ENCODE measurements at places on chromosomes 7 and 10.

GRCh38 chr10:18918532-18918931 is 130.1 kb upstream of the MALRD1 start:
- no peak for DNase-seq

GRCh38 chr7:94104301-94104700 is 100.1 kb upstream of the BET1 start:
- no peak for DNase-seq

GRCh38 chr10:90777621-90778020 is 80.2 kb downstream of the HTR7 start:
- no peak for DNase-seq

- no peak for DNase-seq
These were observed 611.2 kb upstream of the MGMT start for GRCh38 chr10:128855618-128856428.

DNA sequence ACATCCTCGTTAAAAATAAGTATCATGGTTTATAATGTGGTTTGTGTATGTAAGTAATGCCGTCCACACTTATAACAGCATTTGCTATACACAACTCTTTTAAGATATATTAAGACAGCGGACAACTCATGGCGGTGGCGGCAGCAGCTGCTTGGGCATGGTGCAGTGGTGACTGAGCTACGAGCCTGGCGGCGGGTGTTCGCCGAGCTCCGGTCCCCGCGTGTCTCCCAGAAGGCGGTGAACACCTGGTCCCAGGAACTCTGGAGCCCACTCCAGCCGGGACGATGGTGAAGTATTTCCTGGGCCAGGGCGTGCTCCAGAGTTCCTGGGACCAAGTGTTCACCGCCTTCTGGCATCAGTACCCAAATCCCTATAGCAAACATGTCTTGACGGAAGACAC is 38.8 kb downstream of the JMJD1C start:
- DNase-seq = no peak

GRCh38 chr10:124906551-124907001 is 35.3 kb upstream of the ZRANB1 start:
- no peak for DNase-seq

DNA sequence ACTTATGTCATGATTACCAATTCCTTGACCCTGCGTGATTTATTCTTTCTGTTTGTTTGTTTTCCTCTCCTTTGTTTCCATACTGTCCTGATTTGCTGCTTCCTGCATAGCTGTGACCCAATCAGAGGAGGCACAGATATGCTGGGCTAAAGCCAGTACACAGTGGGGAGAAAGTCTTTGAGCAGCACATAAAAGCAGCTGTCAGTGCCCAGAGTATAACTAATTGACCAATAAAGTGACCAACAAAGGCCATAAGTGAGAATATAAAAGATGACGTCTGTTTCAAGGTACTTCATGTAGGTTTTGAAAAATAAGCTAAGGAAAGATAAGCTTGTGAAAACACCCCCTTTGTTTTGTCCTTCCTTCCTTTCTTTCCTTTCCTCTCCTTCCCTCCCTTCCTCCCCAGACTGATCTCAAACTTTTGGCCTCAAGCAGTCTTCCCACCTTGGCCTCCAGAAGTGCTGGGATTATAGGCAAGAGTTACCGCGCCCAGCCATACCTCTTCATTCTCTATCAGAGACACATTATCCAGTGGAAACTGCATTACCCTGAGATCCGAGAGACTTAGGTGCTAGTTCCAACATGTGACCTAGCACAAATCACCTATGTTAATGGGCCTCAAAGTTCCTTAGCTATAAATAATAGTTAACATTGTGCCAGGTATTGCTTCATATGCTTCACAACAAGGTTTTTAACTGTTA is 17.0 kb downstream of the BCAP29 start:
- DNase-seq = no peak

DNA sequence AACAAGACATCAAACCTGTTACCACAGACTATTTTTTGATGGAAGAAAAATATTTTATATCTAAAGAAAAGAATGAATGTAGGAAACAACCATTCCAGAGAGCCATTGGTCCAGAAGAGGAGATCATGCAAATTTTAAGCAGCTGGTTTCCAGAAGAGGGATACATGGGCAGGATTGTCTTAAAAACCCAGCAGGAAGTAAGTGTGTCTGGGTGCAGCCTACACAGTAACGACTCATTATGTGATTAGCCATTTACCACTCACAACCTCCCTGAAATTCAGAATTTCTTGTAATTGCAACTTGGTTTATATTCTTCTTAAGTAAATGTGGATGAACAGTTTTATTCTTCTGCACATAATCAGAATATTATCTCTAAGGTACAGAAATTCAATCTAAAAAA is 46.2 kb downstream of the NOC3L start:
- no peak for DNase-seq

GRCh38 chr7:116161728-116162127 is 48.6 kb upstream of the TES start:
- DNase-seq = no peak

DNA sequence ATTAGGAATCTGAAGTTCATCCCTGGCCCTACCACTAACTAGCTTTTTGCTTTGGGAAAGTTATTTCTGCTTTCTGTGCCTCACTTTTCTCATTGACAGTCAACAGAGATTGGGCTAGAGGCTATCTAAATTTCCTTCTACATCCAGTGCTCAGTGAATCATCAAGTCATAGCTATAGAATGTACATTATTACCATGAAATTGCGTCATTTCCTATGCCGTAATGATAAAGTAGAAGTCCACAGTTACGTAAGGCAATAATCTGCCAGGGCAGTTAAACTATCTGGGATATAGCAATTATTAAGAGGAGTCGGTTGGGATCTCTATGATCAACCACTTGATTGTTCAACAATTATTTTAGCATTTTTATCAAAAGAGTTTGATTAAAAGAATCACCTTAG is 64.4 kb downstream of the ITGB8 start:
- DNase-seq = no peak

DNA sequence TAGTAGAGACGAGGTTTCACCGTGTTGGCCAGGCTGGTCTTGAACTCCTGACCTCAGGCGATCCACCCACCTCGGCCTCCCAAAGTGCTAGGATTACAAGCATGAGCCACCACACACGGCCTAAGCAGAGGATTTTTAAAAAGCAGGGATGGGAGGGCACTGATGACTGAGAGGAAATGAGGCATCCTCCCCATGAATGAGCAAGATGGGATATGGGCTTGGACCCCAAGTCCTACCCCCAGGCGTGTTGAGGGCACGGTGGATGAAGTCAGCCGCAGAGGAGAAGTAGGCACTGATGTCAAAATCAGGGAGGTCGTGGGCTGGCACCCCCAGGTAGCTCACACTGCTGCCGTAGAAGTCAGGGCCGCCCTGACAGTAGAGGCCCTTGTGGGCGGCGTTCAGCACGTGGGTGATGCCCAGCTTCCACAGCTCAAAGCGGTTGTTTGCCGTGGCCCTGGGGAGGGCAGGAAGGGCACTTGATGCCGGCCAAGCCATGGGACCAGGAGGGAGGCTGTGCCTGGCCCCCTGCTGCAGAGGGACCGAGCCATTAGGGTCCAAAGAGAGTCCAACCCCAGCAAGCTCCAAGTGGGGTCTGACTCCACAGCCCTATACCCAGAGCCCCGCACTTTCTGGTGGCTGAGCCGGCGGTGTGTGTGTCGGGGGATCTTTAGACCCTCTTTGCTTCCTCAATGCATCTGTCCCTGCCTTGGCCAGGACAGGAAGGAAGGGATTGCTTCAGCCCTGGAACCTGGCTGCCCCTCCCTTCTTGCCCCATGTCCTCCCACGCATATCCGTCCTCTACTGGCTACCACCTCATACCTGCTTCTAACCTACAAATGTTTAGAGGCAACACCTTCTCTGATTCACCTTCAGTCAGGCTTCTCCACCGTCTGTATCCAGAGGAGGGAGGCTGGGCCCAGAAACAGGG is 3.4 kb upstream of the SAMD8 start:
- no peak for DNase-seq

- DNase-seq = no peak
These were observed 42.9 kb upstream of the KLF6 start for GRCh38 chr10:3827768-3828403.

- DNase-seq = no peak
These were observed 54.4 kb downstream of the COBL start for GRCh38 chr7:51261950-51262795.

DNA sequence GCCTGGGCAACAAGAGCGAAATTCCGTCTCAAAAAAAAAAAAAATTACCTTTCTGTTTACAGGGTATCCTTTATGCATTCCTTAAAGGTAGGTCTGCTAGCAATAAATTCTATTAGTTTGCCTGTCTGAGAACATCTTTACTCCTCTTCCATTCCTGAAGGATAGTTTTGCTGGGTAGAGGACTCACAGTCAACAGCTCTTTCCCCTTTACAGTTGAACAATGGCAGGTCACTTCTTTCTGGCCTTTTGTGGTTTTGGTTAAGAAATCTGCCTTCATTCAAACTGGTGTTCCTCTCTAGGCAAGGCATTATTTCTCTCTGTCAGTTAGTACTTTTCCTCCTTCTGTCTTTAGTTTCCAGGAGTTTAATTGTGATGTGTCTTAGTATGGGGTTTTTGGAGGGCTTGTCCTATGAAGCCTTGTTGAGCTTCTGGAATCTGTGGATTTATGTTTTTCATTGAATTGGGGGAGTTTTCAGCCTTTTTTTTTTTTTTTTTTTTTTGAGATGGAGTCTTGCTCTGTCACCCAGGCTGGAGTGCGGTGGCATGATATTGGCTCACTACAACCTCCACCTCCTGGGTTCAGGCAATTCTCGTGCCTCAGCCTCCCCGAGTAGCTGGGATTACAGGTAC is 4.8 kb upstream of the DNAAF5 start:
- no peak for DNase-seq

DNA sequence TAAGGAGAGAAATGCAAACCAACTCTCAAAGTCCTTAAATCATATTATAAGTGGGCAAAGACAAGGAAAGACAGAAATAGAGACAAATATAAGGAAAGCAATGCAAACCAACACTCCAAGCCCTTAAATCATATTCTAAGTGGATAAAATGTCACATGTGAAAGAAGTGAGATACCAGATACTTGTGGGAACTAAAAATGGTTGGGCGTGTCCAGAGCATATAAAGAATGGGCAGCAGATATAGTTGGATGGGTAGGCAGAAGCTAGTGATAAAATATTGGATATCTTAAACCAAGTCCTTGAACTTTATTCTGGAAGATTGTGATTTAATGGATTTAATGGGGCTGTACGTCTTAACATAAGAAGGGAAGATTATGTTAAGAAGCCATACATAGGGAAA is 1065.2 kb upstream of the C7orf33 start:
- no peak for DNase-seq

- no peak for DNase-seq
These were observed 102.9 kb upstream of the PHYHIPL start for GRCh38 chr10:59073456-59074053.

DNA sequence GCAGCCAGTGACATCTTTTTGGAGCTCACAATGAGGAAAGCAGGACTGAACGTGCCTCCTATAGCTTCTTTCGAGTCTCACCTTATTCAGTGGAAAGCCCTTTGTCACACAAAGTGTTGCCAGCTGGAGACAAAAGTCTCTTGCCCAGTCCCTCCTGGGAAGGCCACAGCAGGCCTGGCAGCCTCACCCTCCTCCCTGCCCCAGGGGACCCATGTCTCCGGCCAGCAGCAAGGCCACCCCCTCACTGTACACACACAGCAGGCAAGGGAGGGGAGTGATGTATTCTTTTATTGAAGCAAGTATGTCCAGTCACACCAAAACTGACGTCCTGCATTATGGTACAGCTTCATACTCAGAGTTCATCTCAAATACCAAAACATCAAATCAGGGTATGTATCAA is 56.0 kb downstream of the CSGALNACT2 start:
- no peak for DNase-seq

GRCh38 chr7:151244196-151244840 is 4.2 kb downstream of the SMARCD3 start:
- DNase-seq = no peak

DNA sequence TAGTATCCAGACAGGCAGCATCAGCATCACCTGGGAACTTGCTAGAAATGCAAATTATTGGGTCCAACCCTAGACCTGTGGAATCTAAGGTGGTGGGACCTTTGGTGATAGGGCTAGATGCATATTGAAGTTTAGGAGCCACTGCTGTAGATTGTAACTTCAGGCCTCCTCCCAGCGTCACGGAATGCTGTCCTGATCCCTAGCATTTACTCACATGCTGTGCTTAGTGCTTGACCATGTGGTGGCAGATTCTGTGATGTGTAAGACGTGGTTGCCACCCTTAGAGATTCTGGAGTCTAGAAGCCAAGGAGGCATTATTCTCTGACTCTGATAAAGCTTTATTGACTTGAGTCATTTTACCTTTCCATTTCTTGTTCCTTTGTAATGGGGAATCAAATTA is 13.5 kb downstream of the AHR start:
- DNase-seq = no peak

GRCh38 chr7:158373476-158374133 is 214.0 kb downstream of the PTPRN2 start:
- DNase-seq = no peak

- DNase-seq = no peak
These were observed 121.6 kb downstream of the RELN start for GRCh38 chr7:103867874-103868273.

GRCh38 chr10:13121500-13121854 is 21.5 kb downstream of the OPTN start:
- no peak for DNase-seq

DNA sequence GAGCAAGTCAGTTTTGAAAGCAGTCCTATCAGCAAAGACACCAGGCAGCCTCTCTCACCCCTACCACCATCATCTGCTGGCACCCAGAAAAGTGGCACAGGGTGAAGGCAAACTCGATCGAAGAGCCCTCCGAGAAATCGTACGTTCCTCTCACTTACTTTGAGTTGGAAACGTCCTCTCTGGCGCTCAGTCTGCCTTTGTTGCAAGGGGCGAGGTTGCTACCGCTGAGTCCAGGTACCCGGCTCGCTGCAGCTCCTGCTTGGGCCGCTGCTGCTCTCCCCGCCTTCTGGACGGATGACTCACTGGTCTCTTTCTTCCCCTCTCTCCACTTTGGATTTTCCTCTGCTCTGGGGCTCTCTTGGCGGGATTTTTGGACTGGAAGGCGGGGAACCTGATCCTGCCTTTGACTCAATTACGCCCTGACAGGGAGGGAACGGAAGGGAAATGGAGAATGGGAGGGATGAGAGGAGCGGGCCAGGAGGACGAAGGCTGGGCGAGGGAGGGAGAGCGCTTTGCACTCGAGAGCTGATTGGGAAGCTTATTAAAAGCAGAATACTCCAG is at the start of gene PTN:
Gene PTN (minus strand): TSS at position 453 of the 561 bp plus-strand sequence. CDS start 88,760 bp downstream, outside the sequence.
- DNase-seq = no peak

DNA sequence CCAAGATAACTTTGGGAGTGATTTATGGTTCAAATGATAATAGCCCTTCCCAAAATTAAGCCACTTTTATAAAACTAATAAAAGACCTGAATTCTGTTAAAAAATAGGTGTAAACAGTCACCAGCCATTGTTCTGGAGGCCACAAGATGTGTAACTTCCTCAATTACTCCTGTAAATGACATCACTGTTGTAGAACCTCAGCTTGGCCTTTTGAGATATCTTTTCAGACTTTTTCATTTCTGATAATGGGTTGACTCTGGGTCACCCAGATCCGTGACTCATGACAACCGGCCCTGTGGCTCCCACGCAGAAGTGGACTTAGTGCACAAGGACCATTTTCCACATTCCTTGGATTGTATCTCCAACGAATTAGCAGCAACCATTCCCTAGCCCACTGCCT is 106.6 kb downstream of the DKK1 start:
- no peak for DNase-seq

- DNase-seq = no peak
These were observed 87.3 kb downstream of the BEND7 start for GRCh38 chr10:13441476-13441875.

Data from stimulated activated CD8-positive, alpha-beta memory T cell treated with anti-CD3 and anti-CD28 coated beads, Interleukin-7, amount 100 ng/mL, for 4 hours (primary cell).